ENCODE measurements at places on chromosomes 12 and 14.

DNA sequence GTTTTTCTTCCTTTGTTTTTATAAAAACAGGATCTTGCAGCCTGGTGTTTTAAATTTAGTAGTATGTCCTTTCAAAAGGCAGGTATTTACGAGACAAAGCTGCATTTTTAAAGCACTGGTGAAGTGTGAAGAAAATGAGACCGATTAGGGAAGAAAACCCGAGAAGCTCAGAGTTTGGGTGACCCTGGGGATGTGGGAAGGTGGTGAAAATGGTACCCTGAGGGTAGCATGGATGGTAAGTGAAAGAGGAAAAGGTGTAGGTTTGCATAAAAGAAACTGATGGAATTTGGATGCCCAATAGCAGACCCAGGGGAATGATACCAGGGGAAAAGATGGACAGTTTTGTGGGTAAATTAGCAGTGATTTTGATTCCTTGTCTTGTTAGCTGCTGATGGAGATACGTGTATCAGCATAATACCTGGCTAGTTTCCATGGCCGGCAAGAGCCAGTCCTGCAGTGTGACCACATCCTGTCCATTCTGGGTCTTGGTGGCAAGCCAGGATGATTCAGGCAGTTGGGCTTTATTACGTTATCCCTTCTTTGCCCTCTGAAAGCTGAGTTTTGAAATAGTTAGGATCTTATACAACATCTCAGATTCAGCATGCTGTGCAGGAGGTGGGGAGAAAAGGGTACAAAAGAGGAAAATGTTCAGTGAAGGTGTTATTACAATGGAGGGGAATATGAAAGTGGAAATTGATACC is 8.9 kb downstream of the BICD1 start:
- peak; percentile 33 for DNase-seq

- DNase-seq: no peak
Observed at GRCh38 chr14:59284059-59284458, 95.6 kb downstream of the DAAM1 start.

GRCh38 chr12:31897781-31898503 is 61.3 kb upstream of the RESF1 start:
- DNase-seq: no peak

DNA sequence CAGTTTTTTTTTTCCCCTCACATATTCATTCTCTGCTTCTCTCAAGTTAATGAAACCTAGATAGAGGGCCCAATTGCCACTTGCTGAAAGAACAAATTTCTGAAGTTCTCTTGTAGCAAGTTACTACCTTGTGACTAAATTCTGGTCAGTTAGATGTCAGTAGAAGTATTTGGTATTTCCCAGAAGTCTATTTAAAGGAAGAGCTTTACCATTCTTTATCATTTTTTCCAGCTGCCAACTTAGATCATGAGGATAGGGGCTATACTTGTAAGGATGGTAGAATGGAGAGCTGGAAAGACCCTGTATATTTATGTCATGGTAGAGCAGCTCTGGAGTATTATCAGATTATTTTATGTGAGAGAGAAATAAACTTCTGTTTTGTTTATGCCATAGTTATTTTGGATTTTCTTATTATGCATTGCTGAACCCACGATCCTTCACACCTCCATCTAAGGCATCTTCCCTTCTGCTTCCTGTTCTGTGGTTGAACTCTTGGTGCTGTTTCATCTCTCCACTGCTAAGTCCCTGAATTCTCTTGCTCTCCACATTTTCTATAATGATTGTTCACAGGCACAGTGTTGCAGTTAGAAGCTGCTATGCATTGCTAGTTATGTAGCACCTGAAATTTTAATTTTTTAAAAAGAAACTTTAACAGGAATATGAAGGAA is 25.9 kb downstream of the FUT8 start:
- no peak for DNase-seq

DNA sequence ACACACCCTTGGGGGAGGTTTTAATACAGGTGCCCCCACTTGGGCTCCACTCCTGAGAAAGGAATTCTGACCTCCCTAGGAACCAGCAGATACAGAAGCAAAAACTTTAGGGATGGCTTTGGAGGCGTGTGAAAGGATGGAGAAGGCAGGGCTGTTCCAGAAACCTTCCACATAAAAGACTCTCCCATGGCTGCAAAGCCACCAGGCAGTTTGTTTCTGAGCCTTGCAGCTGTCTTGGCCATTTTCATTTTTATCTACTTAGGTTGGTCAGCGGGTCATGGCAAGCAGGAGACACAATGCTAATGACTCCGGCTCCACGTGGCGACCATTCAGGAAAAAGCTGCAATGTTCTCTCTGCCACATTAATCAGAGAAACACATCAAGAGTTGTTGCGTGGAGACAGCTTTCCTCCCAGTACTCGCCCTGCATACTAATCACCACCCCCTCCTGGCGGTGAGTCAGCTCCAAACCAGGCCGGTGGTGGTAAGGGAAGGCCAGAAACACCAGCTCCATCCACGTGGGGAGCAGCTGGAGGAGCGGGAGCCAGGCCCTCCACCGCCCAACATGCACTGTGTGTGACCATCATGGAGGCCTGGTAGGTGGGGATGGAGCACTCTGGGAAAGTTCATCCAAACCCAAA is 30.9 kb upstream of the IRF2BPL start:
- DNase-seq: peak; percentile 79

GRCh38 chr14:45123271-45123670 is 11.0 kb downstream of the FKBP3 start:
- no peak for DNase-seq

GRCh38 chr12:15428632-15429031 is 106.3 kb downstream of the PTPRO start:
- no peak for DNase-seq

- no peak for DNase-seq
Observed at GRCh38 chr14:40623643-40624042, 983.0 kb upstream of the LRFN5 start.

DNA sequence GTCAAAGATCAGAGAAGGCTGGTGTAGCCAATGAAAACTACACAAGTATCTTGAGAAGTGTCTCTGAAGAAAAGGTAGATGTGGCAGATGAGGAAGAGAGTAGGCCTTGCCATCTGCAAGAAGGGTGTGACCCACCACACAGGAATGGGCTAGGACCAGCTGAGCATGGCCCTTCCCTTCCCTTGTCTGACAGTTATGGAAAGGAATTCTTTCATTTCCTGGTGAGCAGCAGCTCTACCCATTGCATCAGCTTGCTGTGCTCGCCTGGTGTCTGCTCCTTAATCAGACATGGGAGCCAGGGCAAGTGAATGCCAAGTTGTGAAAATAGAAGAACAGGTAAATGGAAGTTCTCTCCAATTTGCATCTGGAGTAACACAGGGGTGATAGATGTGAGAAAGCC is 145.2 kb upstream of the KRR1 start:
- DNase-seq: no peak

DNA sequence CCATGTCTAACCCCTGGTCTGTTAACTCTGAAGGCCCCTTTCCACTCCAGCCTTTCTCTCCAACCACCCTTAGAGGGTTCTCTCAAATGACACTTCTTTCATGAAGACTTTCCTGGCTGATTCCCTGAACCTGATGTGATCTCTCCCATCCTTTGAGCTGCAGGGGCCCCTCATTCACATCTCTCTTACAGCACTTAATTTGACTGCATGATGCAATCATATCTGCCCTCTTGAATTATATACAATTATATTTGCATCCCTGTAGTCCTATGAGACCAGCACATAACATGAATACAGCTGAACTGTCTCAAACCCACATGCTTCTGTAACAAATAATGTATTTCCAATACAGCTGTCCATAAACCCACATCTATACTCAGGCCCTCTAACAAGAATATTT is 56.4 kb downstream of the PPP2R5E start:
- no peak for DNase-seq

GRCh38 chr14:91482263-91483013 is 27.7 kb downstream of the PPP4R3A start:
- no peak for DNase-seq

GRCh38 chr14:67173719-67174118 is 15.5 kb upstream of the GARIN2 start:
- no peak for DNase-seq

DNA sequence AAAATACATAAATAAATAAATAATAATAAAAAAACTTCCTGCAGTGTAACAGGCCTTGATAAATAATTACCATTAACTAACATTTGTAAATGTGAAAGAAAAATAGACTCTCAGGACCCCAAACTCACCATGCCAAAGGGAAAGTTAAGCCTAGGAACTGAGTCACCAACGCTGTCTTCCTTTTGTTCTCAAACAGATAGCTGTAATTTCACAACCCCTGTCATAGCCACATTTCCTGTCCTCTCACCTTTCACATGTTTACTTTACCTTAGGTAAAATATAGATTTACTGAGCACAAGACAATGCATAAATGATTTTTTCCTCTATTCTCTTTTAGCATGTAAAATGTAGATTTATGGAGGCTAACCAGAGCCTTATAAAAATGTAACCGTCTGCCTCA is 35.9 kb upstream of the CHST11 start:
- no peak for DNase-seq

DNA sequence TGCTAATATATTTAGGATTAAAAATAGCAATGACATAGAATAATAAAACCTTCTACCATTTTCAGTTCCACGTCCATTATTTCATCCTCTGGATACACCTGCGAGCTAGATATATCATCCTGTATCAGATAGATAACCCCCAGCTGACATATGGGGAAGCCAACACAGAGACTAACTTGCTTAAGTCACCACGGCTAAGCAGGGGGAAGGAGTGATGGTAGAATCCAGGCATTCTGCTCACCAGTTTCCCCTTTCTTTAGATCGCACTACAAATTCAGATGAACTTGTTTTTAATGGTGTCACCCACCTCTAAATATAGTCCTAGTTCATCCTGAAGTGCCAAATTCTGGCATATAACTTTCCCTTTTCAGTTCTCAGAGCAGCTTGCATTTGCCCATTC is 110.1 kb downstream of the TXNDC16 start:
- DNase-seq: no peak

GRCh38 chr14:51657762-51658161 is 6.1 kb downstream of the FRMD6 start:
- no peak for DNase-seq

DNA sequence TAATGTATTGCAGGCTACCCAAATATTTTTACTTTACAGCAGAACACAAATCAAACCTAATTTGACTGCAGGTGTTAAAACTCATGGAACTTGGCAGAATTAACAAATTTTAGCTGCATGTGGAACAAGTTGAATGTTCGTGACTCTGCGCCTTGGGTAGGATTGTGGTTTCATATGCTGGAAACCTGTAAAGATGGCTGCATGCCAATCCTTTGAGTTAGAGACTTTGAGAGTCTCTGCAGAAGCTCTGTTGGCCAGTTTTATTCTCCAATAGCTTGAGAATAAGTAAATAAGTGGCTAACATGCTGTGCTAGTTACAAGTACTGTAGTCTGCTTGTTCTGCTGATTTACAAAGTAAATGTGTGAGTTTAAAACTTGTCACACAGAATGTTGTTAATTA is 77.8 kb downstream of the PDE6H start:
- DNase-seq: no peak

GRCh38 chr12:58580095-58580494 is 340.2 kb downstream of the LRIG3 start:
- DNase-seq: no peak

DNA sequence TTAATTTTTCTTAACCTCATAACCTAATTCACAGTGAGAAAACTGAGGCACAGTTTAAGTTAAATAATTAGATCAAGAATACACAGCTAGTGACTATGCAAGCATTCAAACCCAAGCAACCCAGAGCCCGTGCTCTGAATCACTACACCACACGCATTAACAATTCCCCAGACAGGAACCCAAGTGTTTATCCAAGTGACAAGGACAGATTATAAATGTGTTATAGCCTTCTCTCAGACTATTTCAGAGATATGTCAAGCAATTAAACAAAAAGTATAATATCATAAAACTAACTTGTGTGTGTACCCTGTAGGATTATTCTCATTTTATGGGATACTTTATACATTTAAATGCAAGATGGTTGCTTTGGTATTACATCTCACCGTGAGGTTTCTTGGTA is 43.8 kb downstream of the MED13L start:
- no peak for DNase-seq

DNA sequence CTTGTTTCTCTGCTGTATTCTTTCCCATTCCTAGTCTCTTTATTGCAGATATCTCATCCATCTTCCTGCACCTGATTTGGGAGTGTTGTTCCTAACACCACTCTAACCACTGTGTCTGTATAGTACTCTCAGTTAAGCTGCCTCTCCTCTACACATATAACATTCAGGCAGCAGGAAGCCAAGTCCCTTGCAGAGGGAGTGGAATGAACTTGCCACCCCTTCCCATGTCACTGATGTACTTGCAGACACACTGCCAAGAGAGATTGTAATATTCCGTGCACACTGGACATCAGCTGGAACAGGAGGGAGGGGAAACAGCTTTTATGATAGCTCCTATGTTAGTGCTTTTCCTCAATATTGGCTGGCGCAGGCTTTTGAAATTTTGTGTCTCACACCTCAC is 281.6 kb upstream of the E2F7 start:
- DNase-seq: no peak

DNA sequence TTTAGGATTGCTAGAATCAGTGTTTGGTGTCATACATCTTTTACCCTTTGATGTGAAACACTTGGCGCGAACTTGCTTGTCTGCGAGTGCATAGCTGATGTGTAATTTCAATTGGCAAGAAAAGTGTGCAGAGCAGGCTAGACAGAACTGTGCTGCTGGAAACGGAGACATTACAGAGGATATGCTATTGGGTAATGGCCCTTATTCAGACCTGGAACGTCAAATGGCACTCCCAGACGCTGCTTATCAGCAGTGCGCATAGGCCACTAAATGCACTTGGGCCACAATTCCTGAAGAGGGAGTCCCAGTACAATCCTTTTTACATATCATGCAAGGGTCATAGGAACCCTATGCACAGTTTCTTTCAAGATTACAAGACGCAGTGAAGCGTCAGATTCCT is 15.7 kb upstream of the SLC10A1 start:
- no peak for DNase-seq

DNA sequence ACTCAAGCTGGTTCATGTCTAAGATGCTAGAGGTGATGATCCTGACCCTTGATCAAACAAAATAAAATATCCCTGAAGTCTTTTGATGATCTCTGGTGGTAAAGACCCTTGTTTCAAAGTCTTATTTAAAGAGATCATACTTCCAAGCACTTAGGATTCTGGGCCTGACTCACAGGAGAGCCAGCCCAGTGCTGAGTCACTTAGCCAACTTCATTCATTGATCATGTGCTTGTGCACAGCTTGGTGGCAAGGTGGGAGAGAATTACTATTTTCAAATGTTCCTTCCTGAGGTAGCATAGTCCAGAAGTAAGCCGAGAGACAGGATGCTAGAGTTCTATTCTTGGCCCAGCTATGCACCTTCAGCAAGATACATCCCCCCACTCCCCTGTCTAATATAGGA is 40.6 kb downstream of the SCN8A start:
- peak; percentile 12 for DNase-seq

DNA sequence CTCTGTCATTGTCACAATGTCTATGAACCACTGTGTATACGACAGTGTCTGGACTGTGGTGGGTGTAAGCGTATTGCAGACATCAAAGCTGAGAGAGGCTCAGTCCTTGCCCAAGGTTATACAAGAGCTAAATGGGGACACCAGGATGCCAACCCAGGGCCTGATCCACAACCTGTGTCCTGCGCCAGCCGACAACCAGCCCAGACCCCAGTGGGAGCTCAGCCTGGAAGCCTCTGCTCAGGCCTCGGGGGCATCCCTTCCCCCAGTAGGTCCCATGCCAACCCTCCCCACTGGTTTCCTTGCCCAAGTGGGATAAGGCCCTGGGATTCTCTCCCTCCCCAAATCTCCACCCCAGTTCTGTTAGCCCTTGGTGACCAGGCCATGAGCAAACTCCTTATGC is 54.3 kb downstream of the LTBP2 start:
- DNase-seq: no peak

- no peak for DNase-seq
Observed at GRCh38 chr14:36524220-36524837, 4.3 kb upstream of the NKX2-1 start.

GRCh38 chr12:167959-168600 is 45.9 kb downstream of the SLC6A12 start:
- no peak for DNase-seq
